ENCODE measurements at places on chromosomes 1 and 21.

- no peak for DNase-seq
Observed at GRCh38 chr1:97797403-97798183, 123.2 kb downstream of the DPYD start.

DNA sequence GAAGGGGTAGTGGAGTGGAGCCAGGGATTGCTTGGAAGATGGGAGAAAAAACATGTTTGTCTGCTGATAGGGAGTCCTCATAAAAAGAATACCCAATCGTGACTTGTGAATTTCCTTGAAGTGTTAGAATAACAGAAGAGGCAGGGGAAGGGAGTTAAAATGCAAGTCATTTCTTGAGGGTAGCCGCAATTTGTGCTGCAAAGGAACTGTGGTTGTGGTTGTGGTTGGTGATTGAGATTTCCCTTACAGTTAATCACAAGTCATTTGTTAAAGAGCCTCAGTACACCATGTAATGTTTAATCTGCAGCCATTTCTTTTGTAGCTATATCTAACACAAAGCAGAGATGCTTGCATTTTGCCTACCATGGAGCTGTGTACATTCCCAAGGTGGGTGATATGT, 38.5 kb upstream of the EGLN1 start:
- DNase-seq: peak; percentile 23

DNA sequence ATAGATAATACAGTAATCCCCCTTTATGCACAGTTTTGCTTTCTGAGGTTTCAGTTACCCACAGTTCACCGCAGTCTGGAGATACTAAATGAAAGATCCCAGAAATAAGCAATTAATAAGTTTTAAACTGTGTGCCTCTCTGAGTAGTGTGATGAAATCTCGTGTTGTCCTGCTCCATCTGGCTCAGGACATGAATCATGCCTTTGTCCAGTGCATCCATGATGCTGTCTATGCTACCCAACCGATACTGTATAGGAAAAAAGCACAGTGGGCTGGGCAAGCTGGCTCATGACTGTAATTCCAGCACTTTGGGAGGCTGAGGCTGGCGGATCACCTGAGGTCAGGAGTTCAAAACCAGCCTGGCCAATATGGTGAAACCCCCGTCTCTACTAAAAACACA, 85.0 kb upstream of the SLC2A1 start:
- no peak for DNase-seq

GRCh38 chr1:30659702-30660101, 63.7 kb downstream of the MATN1 start:
- DNase-seq: no peak

GRCh38 chr1:182833271-182833670, 5.9 kb upstream of the DHX9 start:
- no peak for DNase-seq

DNA sequence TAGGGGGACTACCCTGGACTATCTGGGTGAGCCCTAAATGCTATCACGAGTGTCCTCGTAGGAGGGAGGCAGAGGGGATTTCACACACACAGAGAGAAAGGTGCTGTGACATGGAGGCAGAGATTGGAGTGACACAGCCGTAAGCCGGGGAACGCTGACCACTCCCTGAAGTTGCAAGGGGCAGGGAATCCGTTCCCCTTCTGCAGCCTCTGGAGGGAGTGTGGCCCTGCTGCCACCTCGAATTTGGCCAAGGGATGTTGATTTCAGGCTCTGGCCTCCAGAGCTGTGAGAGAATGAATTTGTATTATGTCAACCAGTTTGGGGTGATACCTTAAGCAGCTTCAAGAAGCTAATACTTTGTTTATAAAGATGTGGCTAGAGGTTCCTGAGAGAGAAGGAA, 137.7 kb downstream of the ACTL8 start:
- no peak for DNase-seq

DNA sequence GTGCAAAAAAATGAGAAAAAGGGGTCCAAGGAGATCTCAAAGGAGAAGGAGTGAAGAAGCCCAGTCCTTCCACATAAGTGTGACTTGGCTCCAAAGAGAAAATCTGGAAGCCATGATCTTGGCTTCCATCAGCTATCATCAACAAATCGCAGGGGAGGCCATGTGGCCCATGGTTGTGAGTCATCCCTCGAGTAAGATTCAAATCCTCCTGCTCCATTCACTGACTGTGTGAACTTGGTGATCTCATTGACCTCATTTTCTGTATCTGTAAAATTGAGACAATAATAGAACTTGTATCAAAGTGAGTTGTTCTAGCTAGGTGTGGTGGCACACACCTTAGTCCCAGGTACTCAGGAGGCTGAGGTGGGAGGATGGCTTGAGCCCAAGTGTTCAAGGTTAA, 79.1 kb upstream of the OLIG2 start:
- no peak for DNase-seq

GRCh38 chr1:59604191-59604590, 210.6 kb upstream of the HOOK1 start:
- DNase-seq: no peak

DNA sequence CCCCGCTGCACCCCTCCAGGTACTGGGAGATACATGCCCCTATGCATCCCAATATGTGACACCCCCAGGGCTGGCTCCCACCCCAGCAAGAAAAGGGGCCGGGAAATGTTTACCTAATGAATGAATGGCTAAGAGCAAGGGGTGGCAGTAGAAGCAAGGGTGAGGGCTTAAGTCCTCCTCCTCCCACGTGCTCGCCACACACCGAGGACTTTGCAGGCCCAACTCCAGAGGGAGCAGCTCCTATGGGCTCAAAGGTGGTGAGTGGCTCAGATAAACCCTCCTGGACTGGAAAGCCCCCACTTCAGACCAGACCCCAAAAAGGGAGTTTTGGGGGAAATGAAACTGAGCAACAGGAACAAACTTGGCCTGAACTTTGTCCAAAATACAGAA, 11.4 kb downstream of the SLC45A3 start:
- no peak for DNase-seq

DNA sequence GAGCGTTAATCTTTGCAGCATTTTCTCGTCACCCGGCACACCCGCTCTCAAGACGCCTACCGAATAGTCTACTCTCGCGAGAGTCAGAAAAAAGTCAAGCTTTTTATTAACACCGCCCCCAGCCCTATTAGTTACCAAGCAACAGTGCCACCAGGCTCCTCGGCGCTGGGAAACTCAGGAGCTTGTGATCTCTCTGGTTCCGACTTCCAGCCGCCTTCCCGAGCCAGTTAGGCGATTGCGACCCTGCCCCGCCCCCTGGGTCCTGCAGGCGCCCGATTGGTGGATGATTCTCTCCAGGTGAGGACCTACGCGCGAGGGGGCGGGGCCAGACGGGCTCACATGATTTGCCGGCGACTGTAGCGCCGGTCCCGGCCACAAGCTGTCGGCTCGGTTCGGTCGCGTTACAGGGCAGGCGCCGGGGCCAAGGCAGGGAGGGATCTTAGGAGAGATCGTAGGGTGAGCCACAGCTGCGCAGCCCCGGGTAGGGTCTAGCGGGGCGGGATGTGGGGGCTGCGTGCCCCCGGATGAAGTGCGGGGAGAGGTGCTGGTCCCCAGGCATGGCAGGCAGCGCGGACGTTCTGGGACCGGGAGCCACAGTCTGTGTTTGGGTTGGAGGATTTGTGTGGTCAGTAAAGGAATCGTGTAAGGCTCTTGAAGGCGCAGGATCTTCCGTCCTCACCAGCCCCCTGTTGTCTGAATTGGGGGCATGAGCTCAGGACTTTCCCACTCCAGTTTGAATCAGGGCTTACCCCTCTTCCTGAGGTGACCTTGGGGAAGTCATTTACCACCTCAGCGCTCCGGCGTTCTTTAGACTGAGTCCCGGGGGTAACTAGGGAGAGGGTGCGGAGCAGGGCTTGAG, at the start of gene PFKFB2:
TSS of gene PFKFB2 (plus strand) at position 365 of the 859 bp plus-strand sequence. CDS start 1,443 bp downstream, outside the sequence.
- peak; percentile 93 for DNase-seq

DNA sequence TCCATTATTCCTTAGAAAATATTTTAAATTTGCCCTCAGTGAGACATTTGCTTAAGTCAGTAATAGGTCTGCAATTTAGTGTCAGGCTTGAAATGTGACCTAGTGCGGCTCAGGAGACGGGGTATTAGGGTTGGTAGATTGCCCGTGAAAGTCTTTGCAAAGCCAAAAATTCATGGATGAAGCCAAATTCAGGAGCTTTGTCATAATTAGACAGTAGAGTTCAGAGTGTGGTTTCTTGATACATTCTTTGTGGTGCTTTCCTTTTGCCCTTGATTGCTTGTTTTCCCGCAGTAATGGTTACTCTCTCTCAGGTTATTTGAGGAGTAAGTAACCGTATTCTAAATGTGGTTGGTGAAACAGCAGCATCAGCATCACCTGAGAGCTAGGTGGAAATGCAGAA, 120.7 kb downstream of the RPS6KC1 start:
- no peak for DNase-seq

DNA sequence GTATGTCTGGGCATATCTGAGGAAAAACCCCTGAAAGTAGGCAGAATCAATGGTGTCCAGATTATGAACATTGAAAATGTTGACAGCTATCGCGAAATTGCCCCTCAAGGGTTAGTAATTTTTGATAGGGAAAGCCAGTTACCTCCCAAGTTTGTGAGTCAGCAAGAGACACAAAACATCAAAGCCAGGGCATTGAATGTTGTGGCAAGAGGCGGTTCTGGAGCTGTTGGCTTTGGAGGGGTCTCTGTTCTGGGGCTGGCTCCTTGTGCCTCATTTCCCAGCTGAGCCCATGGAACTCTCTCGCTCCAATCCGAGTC, 10.6 kb upstream of the S100A11 start:
- DNase-seq: no peak

GRCh38 chr1:1264868-1265272, 8.8 kb downstream of the UBE2J2 start:
- DNase-seq: no peak

- DNase-seq: no peak
Observed at GRCh38 chr1:181152892-181153633, 64.6 kb downstream of the IER5 start.

DNA sequence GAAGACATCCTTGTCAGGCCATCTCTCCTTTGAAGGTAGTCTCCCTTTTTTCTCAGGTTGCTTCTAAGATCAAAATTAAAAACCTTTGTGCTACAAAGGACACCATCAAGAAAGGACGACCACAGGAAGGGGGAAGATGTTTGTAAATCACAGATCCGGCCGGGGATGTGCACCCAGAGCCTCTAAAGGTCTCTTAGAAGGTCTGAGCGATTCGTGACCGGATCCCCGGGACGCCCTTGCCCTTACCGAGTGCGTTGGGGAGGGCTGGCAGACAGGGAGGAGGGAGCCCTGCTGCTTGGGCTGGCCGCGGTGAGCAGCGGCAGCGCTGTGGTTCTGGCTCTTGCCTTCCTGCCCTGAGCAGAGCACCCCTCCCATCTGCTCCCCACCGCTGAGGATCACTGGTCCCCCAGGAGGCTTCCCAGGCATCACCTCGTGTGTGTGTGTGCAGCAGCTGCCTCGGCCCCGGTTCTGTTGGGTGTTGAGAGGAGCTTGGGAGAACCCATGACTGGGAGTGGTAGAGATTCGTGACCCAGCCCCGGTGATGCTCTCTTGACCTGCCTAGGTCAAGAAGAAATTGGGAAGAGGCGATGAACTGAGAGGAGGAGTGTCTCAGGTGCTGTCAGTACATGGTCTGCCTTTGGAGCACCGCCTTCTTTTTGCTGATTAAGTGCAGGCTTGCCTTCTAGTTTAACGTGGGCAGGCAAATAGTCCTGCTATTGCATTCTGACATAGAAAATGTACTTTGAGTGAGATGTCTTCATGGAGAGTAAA, 34.5 kb downstream of the AGPAT3 start:
- no peak for DNase-seq

- no peak for DNase-seq
Observed at GRCh38 chr1:147516157-147516917, 25.0 kb upstream of the BCL9 start.

DNA sequence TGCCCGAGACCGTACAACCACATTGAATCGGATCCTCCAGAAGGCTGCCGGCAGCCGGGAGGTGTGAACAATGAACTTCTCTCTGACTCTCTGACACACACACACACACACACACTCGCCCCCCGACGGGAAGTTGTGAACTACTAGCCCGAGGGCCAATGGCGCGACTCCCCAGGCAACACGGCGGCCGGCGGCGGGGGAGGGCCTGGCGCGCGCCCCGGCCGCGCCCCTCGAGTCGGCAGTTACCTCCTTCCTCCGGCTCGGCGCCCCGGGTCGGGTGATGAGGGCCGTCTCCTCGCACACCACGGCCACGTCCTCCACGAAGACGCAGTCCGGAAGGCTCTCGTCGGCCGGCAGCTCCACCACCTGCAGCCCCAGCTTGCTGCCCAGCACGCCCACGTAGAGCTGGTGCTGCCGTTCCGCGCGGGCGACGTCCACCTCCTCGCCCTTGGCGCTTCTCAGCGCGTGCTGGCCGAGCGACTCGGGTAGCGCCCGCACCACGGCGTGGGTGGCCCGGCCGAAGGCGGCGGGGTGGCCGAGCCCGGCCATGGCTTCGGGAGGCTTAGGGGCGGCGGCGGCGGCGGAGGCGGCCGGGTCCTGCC, 361 bp downstream of the DDAH1 start:
- DNase-seq: no peak

- DNase-seq: no peak
Observed at GRCh38 chr1:12078938-12079861, 16.1 kb downstream of the TNFRSF8 start.

- DNase-seq: no peak
Observed at GRCh38 chr1:56029319-56030003, 549.9 kb downstream of the PLPP3 start.

GRCh38 chr1:147549526-147549925, 8.2 kb downstream of the BCL9 start:
- DNase-seq: no peak

DNA sequence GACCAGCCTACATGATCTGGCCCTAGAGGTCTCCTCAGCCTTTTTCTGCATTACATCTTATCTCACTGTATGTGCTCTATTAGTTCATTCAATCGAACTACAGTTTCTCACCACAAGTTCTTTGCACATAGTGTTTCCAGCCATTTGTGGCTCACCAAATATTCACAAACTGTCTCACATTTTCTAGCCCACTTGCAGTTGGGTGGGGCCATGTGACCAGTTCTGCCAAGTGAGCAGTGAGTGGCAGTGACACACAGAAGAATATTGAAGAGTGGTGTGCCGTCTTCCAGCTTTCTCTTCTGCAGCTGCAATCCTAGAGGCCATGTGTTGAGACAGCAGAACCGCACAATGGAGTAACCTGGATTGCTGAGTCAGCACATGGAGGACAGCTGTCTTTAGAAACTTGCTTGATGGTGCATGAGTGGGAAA, 103.2 kb upstream of the ZNF644 start:
- DNase-seq: no peak

- no peak for DNase-seq
Observed at GRCh38 chr1:246544001-246544400, 22.1 kb downstream of the TFB2M start.

GRCh38 chr1:228288536-228289238, 80.8 kb downstream of the OBSCN start:
- no peak for DNase-seq

GRCh38 chr1:110582378-110582777, 23.8 kb downstream of the KCNA2 start:
- DNase-seq: no peak

- no peak for DNase-seq
Observed at GRCh38 chr1:159855709-159856108, 6.7 kb downstream of the VSIG8 start.

Measured in activated T-cell treated with anti-CD3 and anti-CD28 coated beads for 1 hour (primary cell).